Common myeloid progenitor, CD34-positive (primary cell): ENCODE measurements at places on chromosomes 12 and 14.

DNA sequence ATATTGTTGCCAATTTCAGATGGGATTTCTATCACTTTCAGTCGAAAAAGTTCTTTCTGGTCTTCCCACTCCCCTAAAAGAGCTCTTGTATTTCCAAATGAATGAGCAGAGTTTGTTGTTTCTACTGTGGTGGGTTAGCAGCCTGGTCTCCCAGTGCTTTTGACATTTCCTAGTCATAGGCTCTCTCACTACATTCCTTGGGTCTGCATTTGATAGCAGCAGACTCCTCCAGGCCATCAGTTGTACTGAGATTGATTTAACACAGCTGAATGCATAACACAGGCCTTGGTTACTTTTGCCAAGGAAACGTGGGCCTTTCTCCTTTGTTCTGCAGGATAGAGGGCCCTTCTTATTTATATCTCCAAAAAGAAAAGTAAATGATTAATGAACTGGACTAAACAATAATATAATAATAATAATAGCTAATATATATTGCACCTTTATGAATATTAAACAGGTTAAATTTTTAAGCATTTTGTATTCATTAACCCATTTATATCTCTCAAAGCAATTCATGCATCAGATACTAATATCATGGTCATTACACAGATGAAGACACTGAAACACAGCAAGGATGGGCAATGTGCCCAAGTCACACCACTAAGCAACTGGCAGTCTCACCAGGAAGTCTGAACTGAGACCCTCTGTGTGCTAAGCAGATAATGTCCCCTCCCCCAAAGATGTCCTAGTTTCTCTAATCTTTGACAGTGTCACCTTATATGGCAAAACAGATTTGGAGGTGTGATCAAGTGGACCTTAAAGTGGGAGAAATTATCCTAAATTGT, 1579.2 kb downstream of the AACS start:
- no peaks in the 10 kb centered on the region for H3K27me3 ChIP-seq
- DNase-seq, result no peak
- H3K27ac ChIP-seq, result no peak overlapping the region
- no peaks in the 10 kb centered on the region for H3K4me1 ChIP-seq

GRCh38 chr14:103356024-103356682, 22.1 kb downstream of the EIF5 start:
- H3K4me1 ChIP-seq, result peaks cover 4% of the 10 kb centered on the region
- H3K36me3 ChIP-seq, result no peaks in the 10 kb centered on the region
- no peaks in the 10 kb centered on the region for H3K27me3 ChIP-seq
- no peak for DNase-seq
- no peak overlapping the region for H3K27ac ChIP-seq

DNA sequence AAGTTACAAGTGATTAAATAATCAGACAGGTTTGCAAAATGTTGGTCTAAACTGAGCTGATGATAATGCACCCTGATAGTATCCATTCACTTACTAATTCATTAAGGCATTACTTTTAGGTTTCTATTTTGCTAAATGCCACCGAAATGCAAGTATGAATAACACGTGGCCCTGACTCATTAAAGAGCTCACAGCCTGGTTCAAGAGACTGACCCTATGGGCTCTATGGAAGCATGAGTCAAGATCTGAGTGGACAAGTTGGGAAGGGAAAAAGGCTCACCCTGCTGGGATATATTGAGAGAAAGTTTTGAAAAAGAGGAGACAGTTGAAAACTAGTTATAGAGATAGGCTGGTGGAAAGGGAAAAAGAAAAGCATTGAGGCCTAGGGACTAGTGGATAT, 14.8 kb upstream of the LRRC9 start:
- no peak overlapping the region for H3K27ac ChIP-seq
- no peaks in the 10 kb centered on the region for H3K36me3 ChIP-seq
- peaks cover 2% of the 10 kb centered on the region for H3K4me1 ChIP-seq
- no peak overlapping the region for H3K4me3 ChIP-seq

- H3K4me3 ChIP-seq, result no peak overlapping the region
- H3K27ac ChIP-seq, result no peak overlapping the region
- DNase-seq, result no peak
- no peaks in the 10 kb centered on the region for H3K27me3 ChIP-seq
- H3K4me1 ChIP-seq, result no peaks in the 10 kb centered on the region
- H3K36me3 ChIP-seq, result no peaks in the 10 kb centered on the region
Measured at GRCh38 chr12:18970603-18971002, 158.9 kb upstream of the PLEKHA5 start.

DNA sequence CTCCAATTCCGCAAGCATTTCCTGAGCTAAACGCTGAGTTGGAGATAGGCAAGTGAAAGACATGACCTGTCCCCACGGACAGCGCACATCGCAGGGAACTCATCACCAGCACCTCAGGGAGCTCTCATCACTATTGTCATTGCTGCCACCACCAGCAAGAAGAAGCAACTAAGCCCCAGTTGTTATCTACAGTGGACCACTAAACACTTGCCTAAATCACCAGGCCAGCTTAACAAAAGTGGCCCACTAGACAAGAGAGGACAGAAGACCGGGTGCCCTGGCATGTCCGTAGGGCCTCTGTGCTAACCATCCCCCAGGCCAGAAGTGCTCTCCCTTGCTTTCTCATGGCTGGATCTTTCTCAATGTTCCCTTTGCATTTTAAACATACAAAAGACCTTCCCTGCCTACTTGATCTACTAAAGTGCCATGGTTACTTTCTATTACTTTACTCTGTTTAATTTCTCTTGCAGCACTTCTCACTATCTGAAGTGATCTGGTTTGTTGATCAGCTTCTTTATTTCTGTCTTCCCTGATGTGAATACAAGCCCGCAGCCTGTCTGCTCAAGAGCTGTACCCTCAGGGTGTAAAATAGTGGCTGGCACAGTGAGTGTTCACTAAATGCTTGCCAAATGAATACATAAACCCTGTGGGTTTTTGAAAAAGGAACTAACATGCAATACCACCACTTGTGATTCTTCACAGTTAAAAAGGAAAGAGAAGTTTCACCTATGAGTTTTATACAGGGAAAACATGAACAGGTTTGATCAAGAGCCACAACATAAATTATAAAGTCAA, 60.9 kb upstream of the RFLNA start:
- no peaks in the 10 kb centered on the region for H3K36me3 ChIP-seq
- no peak overlapping the region for H3K27ac ChIP-seq
- H3K4me1 ChIP-seq, result no peaks in the 10 kb centered on the region
- peak; percentile 7 for DNase-seq

- no peak overlapping the region for H3K27ac ChIP-seq
- H3K4me3 ChIP-seq, result no peak overlapping the region
Measured at GRCh38 chr12:107663277-107663676, 22.3 kb upstream of the PWP1 start.

GRCh38 chr14:46582826-46583225, 68.8 kb downstream of the RPL10L start:
- peaks cover 2% of the 10 kb centered on the region for H3K4me1 ChIP-seq
- no peaks in the 10 kb centered on the region for H3K36me3 ChIP-seq
- no peaks in the 10 kb centered on the region for H3K27me3 ChIP-seq
- H3K4me3 ChIP-seq, result no peak overlapping the region
- no peak for DNase-seq
- H3K27ac ChIP-seq, result no peak overlapping the region

DNA sequence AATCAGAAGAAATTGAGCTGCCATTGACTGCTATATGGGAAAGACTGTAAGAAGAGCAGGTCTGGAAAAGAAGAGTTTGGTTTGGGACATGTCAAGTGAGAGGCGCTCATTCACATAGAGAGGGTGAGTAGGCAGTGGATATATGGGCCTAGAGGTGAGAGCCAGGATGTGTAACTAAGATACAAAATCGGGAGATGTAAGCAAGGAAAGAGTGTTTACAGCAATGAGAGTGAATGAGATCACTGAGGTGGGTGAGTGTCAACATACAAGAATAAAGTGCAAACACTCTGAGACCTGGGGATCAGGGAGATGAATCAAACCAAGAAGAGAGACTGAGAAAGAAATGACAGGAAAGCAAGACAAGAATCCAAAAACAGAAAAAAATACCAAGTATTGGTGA, 58.0 kb upstream of the RTRAF start:
- no peaks in the 10 kb centered on the region for H3K27me3 ChIP-seq
- H3K4me3 ChIP-seq, result no peak overlapping the region
- H3K36me3 ChIP-seq, result no peaks in the 10 kb centered on the region
- H3K4me1 ChIP-seq, result no peaks in the 10 kb centered on the region

DNA sequence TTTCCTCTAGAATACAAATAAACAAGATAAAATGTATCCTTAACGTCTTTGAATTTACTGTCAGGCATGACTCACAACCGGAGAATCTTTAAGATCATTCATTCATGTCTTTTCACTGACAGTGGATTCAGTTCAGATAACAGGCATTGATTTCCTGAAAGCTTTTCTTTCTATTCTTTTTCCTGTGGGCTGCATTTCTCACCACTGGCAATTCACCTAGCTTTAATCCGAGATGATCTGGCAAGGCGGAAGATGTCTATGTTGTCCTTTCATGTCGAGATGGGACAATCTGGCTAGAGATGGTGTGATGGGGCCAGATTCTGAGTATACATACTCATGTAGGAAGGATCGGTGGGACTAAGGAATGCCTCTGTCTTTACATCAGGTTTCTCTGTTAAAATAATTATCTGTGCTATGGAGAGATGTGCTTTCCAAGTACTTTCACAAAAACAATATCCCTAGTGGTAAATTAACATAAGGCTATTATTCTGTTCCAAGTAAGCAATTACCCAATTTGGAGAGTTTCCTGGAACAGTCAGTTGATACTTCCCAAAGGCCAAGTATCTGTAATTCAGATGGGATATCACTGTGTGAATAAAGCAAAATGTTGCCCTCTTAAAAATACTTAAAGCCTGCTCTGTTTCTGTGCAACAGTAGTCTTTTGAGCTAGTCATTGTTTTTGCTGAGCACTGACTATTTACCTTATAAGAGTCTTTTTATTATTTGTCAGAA, 17.8 kb downstream of the ACSS3 start:
- H3K27ac ChIP-seq, result no peak overlapping the region
- no peaks in the 10 kb centered on the region for H3K27me3 ChIP-seq
- DNase-seq, result no peak
- H3K4me3 ChIP-seq, result no peak overlapping the region

- H3K27me3 ChIP-seq, result no peaks in the 10 kb centered on the region
- H3K27ac ChIP-seq, result no peak overlapping the region
- peaks cover 31% of the 10 kb centered on the region for H3K4me1 ChIP-seq
- peak overlapping the region; percentile 89 for H3K4me3 ChIP-seq
Measured at GRCh38 chr12:79932357-79932756, 2.5 kb downstream of the PPP1R12A start.

GRCh38 chr12:2646341-2646740, 148.4 kb upstream of the FKBP4 start:
- no peak overlapping the region for H3K4me3 ChIP-seq
- H3K27me3 ChIP-seq, result no peaks in the 10 kb centered on the region
- no peak overlapping the region for H3K27ac ChIP-seq
- peaks cover 95% of the 10 kb centered on the region for H3K4me1 ChIP-seq

GRCh38 chr12:1273051-1273450, 282.0 kb downstream of the ERC1 start:
- no peak overlapping the region for H3K4me3 ChIP-seq
- no peaks in the 10 kb centered on the region for H3K4me1 ChIP-seq
- DNase-seq, result no peak
- H3K27ac ChIP-seq, result no peak overlapping the region
- no peaks in the 10 kb centered on the region for H3K27me3 ChIP-seq

- no peaks in the 10 kb centered on the region for H3K36me3 ChIP-seq
- no peaks in the 10 kb centered on the region for H3K27me3 ChIP-seq
- H3K4me1 ChIP-seq, result no peaks in the 10 kb centered on the region
- H3K27ac ChIP-seq, result no peak overlapping the region
- no peak overlapping the region for H3K4me3 ChIP-seq
Measured at GRCh38 chr14:99768381-99768780, 24.8 kb upstream of the EML1 start.

DNA sequence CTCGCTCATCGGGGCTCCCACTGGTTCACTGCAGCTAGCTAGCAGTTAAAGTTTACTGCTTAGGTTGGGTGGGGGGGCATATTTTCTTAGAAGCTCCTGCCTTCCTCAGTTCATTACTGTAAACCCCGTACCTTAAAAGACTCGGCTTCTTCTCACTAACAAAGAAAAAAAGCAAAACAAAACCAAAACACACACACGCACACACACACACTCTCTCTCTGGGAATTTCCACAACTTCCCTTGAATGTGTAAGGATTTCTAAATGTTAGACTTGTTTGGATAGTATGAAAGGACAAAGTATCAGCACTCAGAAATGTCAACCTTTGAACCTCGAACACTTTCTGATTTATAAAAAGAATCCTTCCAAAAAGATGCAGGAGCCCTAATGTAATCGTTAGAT, 927 bp downstream of the PTHLH start:
- H3K36me3 ChIP-seq, result no peaks in the 10 kb centered on the region
- no peak overlapping the region for H3K27ac ChIP-seq
- no peak overlapping the region for H3K4me3 ChIP-seq
- DNase-seq, result no peak

- no peak overlapping the region for H3K27ac ChIP-seq
- peaks cover 7% of the 10 kb centered on the region for H3K4me1 ChIP-seq
- H3K36me3 ChIP-seq, result no peaks in the 10 kb centered on the region
Measured at GRCh38 chr12:127555071-127555470, 711.9 kb upstream of the TMEM132C start.

DNA sequence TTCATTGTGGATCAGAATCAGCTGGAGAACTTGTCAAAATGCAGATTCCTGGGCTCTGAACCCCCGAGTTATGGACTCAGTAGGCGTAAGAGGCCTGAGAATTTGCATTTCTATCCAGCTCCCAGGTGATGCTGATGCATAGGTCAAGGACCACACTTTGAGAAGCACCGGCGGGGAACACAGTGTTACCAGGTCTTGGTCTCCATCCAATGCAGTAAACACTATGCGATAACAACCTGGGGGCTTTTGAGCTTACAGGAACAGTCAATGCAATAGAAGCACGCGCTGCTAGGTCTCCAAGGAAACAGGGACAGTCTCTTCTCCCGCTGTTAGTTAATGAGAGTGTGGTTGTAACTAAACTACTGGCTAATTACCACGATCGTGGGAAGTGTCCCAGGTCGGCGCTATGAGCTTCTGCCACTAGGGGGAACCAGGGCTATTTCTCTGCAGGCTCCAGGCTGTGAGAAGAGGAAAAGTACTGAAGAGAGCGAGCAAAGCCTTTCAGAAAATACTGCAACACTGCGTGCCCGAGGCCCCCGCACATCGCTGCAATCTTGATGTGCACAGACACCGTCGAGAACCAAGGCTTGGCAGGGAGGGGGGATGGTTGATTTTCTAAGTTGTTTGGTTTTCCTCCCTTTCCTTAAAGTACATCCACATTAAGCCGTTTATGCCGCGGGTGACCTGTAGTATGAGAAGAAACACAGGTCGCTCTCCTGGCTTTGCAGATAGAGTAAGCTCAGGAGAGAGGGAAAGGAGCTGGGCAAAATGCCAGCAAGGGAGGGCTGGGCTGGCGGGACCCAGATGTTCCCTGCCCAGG, 52.0 kb upstream of the KCNA1 start:
- peaks cover 13% of the 10 kb centered on the region for H3K4me1 ChIP-seq
- peak; percentile 91 for DNase-seq
